Dorsolateral prefrontal cortex (tissue), 122 donors: ENCODE measurements at places on chromosomes 12 and 14.

DNA sequence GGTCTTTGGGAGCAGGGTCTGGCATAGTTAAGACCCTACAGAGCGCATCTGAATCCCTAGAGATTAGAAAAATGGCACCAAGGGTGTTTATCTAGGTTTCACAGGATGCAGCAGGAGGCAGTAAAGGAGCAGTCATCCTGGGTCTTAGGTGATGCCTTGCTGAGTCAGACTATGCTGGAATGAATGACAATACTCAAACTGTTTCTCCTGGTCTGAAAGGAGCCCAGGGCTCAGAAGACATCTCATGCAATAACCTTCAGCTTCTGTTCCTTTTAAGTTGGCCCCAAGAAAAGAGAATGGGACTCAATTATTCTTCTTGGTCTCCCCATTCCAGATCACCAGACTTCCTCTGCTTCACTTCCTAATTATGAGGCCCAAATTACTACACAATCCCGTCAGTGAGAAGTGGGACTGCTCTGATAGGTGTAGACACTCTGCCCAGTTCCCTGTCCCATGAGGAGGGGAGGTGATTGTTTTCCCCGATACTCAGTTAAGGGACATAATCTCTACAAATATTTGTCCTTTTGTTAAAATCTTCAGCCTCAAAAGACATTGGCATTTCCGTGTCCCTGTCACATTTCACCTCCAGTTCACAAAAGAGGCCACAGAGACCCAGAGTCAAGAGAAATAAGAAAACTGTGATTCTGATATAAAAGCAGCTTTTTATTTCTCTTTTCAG lies 14.8 kb upstream of the APOF start:
- DNase-seq, result no peak

- DNase-seq, result no peak
Measured at GRCh38 chr12:110921262-110921661, 883 bp upstream of the MYL2 start.

- DNase-seq, result no peak
Measured at GRCh38 chr12:62164036-62164435, 96.2 kb upstream of the USP15 start.

DNA sequence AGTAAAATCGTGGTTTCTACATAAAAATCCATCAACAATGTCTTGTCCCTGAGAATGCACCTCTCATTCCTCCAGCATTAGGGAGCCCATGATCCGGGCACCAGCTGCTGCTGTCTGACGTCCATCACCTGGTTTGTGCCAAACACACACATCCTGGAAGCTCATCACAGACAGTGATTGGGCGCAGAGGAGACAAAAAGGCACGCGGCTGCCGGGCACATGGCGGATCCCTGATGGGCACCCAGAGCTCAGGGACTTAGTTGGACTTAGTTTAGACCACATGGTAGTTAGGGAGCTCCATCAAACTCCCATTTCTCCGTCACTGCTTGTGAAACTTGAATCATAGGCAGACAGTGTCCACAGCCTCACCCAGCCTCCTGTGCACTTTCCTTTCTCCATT lies 1059.3 kb downstream of the TMEM121 start:
- DNase-seq, result no peak

GRCh38 chr12:47964106-47964728 lies 821 bp downstream of the TMEM106C start:
- peak; percentile 25 for DNase-seq

DNA sequence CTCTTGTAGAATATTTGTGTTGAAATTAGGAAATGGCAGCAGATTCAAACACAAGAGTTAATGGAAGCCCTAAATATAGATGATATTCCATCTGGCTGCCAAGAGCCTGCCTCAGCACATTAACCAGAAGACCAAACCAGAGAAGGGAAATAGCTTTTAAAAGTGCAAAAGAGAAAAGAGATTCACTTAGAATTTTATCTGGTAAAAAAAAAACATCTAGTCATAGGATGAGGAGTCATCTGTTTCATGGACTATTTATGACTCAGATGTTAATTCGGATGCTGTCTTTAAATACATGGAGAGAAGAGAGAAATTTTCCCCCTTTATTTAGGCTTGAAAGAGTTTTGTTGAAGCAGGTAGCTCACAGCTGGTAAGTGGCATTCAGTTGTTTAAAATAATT lies 201.6 kb upstream of the NUDT4 start:
- no peak for DNase-seq

- no peak for DNase-seq
Measured at GRCh38 chr14:24690492-24690891, 56.5 kb upstream of the GZMB start.

DNA sequence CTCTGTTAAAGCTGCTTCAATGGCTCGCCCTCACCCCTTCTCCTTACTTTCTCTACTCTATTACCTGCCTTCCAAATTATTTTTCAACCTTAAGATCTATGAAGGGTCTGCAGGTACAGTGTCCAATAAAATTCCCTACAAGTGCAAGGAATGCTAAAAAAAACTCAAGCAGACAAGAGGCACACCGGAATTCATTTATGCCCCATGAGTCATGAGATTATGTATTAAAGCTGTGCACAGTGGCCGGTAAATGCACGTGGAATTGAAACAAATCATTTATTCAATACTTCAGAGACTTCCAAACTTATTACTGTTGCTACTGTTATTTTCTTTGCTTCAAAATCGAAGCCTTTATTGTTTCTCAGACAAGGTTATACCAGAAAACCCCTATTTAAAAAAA lies 68.4 kb downstream of the ST8SIA1 start:
- no peak for DNase-seq

- no peak for DNase-seq
Measured at GRCh38 chr14:94458558-94459205, 6.1 kb upstream of the SERPINA11 start.

DNA sequence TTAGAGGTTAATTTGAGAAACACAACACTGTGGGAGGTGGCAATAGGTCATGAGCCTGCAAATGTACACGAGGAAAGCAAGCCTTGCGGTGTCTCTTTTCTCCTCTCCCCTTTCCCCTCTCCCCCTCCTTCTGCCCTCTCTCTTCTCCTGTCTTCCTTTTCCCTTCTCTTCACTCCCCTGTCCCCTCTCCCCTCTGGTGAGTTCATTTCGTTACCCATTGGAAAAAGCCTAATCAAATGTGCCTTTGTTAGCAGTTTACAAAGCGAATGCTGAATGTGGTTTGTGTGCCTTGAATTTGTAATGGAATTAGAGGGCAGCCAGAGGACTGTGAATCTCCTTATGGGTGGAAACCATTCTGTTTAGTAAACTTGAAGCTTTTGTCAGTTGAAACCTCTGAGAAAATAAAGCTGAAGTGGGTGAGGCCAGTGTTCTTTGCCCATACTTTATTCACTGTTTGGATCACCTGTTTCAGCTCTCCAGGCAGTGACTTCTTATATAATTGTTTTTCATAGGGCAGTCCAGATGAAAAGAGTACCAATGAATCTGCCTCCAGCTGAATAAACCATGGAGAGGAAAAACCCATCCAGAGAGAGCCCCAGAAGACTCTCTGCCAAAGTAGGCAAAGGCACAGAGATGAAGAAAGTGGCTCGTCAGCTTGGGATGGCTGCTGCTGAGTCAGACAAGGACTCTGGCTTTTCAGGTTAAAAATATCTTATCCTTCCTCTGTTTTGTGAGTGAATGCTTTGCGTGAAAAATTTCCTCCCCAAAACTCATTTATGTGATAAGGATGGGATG lies 7.3 kb downstream of the CIPC start:
- no peak for DNase-seq

DNA sequence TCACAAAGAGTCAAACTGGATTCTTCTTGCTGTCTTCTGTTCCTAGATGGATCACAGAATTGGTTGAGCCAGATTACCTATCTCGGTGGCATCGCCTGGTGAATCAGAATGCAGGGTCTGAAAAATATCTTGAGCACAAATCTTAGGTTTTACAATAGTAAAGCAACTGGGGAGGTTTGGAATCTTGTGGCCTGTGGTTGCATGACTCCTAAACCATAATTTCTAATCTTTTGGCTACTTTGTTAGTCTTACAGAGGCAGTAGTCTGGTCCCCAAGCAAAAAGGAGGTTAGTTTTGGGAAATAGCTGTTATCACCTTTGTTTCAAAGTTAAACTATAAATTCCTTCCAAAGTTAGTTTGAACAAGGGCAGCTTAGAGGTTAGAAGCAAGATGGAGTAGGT lies 1488.5 kb upstream of the FLRT2 start:
- DNase-seq, result no peak

- no peak for DNase-seq
Measured at GRCh38 chr12:92810370-92810769, 107.6 kb downstream of the PLEKHG7 start.

GRCh38 chr12:68638171-68638570 lies 27.5 kb downstream of the RAP1B start:
- no peak for DNase-seq

- DNase-seq, result no peak
Measured at GRCh38 chr12:132965796-132966195, 9.7 kb upstream of the ZNF605 start.

DNA sequence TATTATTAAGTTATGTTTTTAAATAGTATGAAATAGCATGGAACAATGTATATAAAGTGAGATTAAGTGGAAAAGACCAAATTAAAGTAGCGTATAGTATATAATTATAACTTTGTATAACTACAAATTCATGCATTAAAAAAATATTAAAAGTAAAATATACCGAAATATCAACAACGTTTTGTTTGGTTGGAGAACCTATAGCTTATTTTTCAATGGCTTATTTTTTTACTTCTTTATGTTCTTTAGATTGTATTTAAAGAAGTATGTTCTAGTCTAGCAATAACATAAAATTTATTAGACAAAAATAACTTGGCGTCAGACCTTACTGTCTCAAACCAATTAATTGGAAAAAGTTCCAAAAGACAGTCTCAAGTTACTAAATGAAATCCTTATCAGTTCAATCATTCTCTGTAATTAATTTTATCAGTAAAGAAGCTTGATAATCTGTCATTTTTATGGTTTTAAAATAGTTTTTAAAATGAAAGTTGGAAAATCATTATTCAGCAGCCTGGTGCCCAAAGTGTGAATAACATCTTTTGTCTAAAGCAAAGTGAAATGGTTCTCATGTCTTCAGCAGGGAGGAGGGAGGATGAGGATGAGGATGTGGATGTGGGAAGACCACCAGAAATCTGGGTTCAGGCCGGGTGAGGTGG lies 46.7 kb downstream of the IRAK3 start:
- no peak for DNase-seq

DNA sequence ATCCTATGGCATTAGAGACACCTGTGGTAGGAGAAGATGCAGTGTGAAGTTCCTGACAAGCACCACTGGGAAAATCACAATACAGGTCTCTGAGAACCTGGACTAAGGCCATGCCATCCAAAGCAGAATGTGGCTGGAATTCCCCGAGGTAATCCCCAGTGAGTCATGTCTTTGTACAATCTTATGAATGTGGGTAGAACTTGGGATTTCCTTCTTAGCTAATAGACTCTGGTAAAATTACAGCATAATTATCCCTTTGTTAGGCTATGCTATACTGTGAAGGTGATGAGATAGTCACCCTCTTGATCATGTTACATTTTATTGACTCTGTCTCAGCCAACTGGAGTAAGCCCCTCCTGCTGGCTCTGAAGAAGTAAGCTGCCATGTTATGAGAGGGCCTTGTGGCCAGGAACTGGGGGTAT lies 224.3 kb upstream of the DCN start:
- no peak for DNase-seq

DNA sequence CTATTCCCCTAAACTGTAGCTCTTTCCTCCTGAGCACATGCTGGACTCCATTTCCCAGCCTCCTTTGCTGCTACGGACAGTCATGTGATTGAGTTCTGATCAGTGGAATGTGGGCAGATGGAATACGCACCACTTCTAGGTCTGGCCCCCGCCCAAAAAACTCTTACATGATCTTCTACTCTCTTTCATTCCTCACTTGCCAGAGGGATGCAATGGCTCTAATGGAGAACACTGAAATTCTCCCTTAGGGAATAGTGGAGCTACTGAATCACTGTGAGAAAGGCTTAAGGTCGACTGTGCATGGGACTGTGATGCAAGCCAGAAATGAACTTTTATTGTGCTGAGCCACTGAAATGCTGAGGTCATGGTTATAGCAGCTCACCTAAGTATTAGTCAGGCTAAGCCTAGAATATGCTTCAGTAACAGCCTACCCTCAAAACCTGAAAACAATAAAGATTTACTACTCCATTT lies 13.0 kb upstream of the TMED2 start:
- DNase-seq, result peak; percentile 18

DNA sequence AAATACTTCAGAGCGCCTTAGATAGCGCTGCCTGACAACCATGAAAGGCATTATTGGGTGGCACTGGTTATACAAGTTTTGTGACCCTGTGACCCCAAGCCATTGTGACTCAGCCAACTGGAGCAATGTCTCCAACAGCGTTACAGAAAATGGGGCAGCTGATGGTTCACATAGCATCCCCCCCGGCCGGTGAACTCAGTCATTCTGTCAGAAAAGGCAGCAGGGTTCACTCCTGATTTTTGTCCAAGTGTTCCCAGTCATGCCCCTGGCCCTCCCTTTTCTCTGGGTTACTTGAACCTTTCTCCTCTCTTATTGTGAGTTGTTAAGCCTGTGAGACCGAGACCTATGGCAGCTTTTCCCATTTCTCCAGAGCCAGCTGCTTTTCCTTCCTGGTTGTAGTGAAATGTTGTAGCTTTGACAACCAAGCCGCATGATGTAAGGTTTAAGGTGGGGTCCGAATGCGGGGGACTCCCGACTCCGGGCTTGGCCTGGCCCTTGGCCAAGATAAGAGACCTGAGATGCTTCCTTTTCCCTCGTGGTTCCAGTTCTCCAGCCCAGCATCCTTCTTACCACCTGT lies 22.0 kb downstream of the CD9 start:
- DNase-seq, result no peak

DNA sequence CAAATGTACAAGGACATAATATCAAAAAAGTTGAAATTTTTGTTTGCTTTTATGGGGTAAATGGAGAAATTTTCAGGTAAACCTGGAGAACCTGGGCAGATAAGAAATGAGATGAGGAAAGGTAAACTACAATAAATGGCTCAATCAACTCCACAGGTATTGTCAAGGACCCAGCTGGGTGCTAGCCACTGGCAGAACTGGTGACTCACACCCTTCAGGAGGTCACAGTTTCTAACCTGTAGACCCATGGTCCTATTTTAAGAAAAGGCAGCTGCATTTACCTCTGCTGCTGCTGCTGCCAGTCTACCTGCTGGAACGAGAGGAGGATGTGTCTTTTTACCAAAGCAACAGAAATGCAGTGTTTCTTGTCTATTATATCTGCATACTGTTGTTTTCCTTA lies 226.6 kb downstream of the ALG10B start:
- no peak for DNase-seq

DNA sequence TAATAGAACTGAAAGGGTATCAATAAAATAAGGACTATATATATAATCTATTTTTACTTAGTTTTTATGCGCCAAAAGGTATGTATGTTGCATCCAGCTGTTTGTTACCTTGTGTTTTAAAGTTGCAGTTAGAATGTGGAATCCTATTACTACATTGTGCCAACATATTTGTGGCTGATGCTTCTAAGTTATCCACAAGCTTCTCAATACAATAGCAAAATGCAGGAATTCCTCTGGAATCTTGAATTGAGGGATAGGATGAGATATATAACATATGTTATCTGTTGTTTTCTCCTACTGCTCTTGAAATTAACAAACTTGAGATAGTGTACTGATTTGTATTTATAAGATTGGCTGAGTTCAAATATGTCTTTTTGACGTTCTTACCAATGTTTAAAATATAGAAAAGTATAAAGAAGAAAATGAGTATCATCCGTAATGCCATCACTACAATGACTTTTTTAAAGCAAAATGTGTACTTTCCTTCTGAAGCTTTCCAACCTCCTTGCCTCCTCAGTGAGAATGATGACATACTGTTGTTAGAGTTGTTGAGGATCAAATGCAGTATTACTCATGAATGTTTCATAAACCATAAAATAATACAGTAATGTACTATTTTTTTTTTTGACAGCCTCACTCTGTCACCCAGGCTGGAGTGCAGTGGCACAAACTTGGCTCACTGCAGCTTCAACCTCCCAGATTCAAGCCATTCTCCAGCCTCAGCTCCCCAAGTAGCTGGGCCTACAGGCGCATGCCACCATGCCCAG lies 6.6 kb downstream of the RAP1B start:
- no peak for DNase-seq
